ENCODE measurements at places on chromosomes 7 and 10.

GRCh38 chr10:106534441-106534840 lies 630.1 kb downstream of the SORCS1 start:
- no peak for DNase-seq

DNA sequence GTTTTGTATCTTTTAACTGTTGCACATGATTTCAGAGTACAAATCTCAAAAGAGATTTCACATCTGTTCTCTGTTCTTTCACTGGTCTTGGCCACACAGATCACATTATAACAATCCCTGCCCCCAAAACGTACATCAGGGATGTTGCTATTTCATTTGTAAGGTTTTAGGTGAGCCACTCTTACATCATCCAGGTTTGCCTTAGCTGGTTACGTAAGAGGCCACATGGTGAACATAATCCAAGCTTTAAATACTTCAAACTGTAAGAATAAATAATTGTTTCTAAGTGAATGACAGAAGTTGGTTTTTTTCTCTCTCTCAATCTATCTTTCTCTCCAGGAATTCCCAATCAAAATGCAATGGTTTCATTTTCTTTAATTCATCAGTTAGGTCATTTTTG lies 245.9 kb upstream of the HGF start:
- no peak for DNase-seq

GRCh38 chr10:78190051-78190825 lies 156.6 kb downstream of the RPS24 start:
- DNase-seq: no peak

- DNase-seq: peak; percentile 55
Measured at GRCh38 chr7:87876869-87877234, 559 bp downstream of the DBF4 start.

GRCh38 chr10:7988989-7989388 lies 65.5 kb upstream of the GATA3 start:
- no peak for DNase-seq

DNA sequence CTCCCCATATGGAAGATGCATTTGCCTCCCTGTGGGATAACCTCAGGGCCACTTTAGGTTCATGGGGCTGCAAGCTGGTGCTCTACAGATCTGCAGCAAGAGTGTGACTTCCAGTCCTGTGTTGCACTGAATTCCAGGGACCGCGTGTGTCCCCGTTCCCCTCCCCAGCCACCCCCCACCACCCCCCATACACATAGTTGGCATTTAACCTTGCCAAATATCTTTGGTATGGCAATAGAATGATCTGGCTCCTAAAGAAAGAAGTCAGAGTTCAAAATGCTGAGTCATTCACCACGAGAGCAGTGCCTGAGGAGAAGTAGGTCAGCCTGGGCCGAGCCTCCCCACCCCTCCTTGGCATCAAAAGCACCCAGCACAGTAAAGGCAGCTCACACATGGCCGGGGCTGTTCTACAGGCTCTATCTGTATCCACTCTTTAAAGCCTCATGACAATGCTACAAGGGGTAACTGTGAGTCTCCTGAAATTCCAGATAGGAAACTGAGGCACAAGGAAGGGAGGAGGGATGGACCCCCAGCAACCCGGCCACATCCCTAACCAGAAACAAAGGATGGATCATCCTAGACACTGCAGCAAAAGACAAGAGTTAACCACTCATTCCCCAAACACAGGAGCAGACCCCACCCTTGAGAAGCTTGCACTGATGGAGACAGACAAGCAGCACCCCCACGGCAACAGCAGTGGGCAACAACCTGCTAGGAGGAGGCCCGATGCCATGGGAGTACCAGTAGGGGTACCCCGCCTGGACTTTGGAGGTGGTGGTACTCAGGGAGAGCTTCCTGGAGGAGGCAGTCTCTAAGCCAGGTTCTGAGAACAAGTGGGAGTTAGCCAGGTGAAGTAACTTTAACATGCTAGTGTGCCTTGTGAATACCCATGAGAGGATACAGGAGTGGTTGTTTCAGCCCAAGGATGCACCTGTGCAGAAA lies 70.3 kb upstream of the NANOS1 start:
- DNase-seq: peak; percentile 83

DNA sequence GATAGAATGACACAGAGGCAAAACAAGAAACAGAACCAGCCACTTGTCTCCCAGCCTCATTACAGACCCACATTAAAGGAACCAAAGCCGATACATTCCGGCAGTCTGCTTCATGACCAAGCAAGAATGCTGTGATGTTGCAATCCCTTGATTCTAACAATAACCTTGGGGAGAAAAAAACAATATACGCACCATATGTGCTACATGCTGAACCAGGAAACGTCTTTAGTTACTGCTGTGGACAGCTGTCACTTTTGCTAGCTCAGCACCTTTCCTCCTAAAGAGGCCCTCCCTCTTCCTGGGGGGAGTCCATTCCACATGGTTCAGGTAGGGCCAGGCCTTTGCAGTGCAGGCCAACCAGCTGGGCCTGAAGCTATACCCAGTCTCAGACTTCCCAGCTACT lies 79.1 kb downstream of the PRTFDC1 start:
- DNase-seq: peak; percentile 83

- DNase-seq: no peak
Measured at GRCh38 chr7:112699725-112700513, 90.3 kb downstream of the TMEM168 start.

- peak; percentile 25 for DNase-seq
Measured at GRCh38 chr7:67823345-67823744, 826.7 kb downstream of the TYW1 start.

- peak; percentile 22 for DNase-seq
Measured at GRCh38 chr7:117780832-117781231, 92.4 kb downstream of the CTTNBP2 start.

GRCh38 chr10:47300429-47300931 lies 483 bp downstream of the GDF10 start:
- DNase-seq: no peak

- DNase-seq: no peak
Measured at GRCh38 chr10:78549140-78549935, 515.7 kb downstream of the RPS24 start.

DNA sequence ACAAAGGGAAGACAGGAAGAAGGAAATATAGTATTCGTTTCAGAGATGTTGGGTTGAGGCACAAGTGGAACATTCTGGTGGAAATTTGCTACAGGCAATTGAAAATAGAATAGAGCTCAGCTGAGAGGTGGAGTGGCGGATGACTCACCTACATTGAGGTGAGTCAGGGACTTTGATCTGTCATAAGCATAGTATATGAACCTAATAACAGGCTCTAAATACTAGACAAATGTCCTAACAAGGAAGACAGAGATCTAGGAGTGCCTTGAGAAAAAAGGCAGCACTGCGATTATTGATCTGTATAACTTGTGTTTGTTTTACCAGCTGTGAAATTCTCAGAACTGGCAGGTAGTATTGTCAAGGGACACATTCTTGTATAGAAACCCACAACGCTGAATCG lies 907 bp upstream of the IFRD1 start:
- peak; percentile 36 for DNase-seq

GRCh38 chr7:54330216-54330800 lies 211.9 kb upstream of the VSTM2A start:
- no peak for DNase-seq

DNA sequence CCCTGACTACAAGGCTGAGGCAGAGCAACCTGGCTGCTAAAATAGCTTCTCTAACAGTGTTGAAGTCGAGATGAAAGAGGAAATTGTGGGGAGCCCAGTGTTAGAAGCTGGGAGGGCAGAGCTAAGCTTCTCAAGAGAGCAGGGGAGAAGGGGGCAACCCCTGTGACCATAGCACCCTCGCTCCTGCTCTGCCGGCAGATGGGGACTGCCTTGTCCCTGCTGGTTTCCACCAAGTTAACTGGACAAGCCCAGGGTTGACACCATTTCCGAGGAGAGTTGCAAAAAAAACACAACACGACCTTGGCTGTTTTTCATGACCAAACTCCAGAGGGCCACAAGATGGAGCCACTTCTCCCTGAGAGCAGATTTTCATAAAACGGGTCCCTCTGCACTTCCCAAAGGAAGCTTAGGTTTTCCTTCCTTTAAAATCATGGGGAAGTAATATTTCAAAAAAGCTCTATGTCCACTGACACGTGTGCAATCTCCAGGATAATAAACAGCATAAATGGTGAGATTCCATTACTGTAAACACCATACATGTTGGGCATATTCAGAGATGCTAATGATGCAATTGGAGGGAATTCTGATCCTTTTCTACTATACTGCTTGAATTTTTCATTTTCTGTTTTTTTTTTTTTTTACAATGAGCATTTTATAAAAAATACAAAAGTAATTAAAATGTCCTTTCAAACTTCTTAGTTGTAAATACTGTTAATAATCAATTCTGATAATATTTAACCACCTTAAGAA lies 140.4 kb downstream of the PIP4K2A start:
- no peak for DNase-seq

DNA sequence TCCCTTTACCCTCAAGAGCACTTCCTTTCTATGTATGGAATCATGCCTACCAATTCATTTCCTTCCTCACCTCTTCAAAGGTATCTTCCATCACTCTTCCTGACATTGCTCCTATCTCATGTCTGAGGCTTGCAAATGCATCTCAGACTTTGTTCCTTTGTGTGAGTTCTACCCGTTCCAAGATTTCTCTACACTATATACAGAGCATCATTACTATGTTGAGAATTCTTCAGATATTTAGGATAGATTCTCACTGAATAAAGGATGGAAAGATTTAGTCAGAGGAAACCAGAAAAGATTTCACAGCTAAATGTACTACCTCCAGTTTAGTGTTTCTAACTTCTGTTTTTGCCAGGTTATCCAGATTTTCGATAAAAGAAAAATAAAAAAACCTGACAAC lies 462.7 kb downstream of the PHTF2 start:
- DNase-seq: no peak

GRCh38 chr10:97220355-97220754 lies 34.6 kb upstream of the SLIT1 start:
- no peak for DNase-seq

DNA sequence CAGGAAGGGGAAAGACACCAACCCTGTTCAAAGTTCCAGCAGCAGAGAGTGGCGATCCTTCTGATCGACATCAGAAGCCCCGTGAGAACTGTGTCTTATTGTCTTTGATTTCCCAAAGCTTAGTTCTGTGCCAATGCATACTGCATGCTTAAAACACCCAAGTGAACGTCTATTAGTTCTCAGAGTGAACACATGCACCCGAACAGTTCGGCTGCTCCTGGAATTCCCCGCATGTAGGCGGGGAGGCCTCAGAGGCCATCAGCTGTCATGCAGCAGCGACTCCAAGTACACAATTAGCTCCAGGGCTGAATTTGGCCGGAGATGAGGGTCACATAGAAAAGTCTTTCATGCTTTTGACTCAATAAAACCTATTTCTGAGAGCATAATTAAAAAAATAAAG lies 276.9 kb downstream of the ZMYND11 start:
- DNase-seq: no peak

- DNase-seq: no peak
Measured at GRCh38 chr7:43021431-43021830, 89.3 kb downstream of the MRPL32 start.

DNA sequence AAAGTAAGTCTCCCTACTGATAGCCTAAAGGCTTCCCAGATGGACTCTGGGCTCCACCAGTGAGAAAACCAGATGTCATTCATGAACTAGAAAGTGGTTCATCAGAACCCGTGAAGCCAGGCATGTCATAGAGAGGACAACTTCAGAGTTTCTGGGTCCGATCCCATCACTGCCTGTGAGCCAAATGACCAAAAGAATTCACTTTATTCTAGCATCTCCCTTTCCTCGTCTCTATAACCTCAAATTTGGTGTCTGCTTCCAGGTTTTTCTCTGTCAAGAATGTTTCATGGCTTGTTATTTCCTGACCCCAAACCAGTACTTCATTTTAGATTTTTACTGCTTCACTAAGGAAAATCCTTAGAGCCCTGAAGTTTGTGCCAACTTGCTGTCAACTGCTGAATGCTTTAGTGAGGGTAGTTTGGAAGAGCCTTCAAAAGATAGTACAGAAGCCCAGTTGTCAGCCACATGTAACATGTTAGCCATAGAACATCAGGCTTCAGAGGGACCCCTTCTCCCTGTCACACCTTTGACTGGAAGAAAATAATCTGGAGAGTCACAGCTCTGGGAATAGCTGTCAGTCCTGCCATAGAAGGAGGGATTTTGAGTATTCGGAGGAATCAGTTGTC lies 34.0 kb downstream of the ITGB8 start:
- peak; percentile 65 for DNase-seq

GRCh38 chr10:123797813-123798212 lies 93.8 kb downstream of the CPXM2 start:
- DNase-seq: no peak

DNA sequence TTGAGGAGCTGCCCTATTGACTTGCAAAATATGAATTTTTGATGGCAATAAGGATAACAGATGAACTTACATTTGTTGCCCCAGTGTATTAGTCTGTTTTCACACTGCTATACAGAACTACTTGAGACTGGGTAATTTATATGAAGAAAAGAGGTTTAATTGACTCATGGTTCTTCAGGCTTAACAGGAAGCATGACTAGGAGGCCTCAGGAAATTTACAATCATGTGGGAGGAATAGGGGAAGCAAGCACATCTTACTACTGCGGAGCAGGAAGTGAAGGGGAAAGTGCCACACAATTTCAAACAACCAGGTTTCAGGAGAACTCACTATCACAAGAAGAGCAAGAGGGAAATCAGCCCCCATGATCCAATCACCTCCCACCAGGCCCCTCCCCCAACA lies 57.9 kb downstream of the ZNF22 start:
- no peak for DNase-seq

Data from umbilical cord (tissue), 2 donors.